ENCODE measurements at places on chromosomes 16 and 17.

DNA sequence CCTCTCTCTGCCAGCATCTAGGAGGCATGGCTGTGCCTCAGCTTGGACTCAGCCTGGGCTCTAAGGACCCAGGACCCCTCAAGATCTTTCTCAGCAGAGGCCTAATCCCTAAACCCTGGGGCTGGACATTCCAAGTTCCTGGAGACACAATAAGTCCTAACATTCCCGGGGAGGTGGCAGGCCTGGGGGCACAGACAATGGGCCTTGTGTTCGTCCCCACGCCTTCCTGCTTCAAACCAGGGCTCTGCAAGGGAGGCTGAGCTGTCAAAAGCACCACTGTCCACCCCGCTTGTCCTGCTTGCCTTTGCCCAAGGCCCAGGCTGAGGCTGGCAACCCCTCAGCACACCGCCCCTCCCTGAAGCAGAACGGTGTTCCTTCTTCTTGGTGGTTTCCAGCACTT is 13.7 kb downstream of the SDK2 start:
- no peak for DNase-seq

DNA sequence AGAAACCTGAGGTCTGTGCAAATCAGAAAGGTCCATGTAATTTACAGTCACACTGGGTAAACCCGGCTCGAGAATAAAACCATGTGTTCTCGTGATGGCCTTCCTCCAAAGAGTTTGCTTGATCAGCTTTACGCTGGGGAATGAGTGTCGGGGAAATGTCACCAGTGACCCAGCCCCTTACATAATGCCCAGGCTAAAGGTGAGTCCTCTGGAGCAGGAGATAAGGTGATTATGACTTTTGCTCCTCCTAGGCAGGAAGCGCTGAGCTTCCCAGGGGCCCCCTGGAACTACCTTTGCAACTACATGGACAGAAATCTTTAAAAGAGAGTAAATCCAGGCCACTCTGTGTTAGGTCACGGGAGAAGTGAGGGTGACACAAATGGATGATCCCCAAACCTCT is 15.7 kb downstream of the SLC6A4 start:
- no peak for DNase-seq

DNA sequence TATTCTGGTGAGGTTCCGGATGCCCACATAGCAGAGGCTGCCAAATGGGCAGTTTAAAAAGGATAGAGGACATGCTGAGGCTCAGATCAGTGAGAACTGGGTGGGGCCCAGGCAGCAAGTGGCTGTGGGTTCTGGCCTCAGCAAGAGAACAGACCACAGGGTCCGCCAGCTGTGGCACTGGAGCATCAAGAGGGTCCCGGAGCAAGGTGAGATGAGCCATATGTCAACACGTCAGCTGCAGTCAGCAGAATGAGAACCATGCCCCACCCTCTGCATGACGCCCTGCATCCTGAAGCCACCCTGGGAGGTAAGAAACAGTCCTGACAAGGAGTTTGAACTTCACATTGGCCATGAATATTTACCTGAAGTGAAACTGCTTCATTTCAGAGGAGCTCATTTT is 20.1 kb upstream of the CCL5 start:
- no peak for DNase-seq

- no peak for DNase-seq
Measured at GRCh38 chr17:15269780-15270089, 4.6 kb upstream of the PMP22 start.

- no peak for DNase-seq
Measured at GRCh38 chr17:18381953-18382245, 4.3 kb downstream of the EVPLL start.

GRCh38 chr17:8488901-8489300 is 53.2 kb downstream of the NDEL1 start:
- peak; percentile 65 for DNase-seq

DNA sequence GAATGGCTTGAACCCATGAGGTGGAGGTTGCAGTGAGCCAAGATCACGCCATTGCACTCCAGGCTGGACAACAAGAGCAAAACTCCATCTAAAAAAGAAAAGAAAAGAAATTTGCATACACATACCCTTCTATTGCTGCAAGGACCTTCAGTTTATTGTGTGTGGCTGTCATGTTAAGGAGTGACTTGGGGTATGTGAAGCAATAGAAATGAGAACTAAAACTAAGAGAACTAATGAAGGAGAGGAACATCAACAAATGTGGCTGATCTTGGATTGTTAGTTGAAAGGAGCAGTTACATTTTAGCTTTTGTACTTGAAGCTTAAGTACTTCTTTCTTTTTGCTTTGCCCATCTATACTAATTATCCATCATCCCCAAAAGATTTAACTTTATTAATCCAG is 12.7 kb upstream of the NSRP1 start:
- peak; percentile 73 for DNase-seq

- DNase-seq: no peak
Measured at GRCh38 chr16:48405907-48406306, 20.7 kb upstream of the SIAH1 start.

DNA sequence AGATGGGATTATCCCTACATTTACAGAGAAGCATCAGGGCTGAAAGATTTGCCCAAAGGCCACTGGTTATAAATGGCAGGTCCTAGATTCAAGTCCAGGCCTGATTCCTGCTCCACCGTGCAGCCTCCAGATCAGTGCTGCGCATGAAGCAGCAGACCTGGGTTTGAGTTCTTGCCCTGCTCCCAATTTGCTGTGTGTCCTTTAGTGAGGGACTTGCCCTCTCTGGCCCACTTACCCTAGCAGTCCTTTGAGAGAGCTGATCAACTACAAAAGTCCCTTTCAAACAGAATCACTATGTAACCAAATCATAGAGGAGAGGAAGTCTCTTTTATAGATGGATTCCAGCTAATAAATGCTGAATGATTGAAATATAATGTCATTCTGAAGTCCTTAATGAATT is 200.4 kb downstream of the RAB11FIP4 start:
- DNase-seq: no peak

- DNase-seq: peak; percentile 86
Measured at GRCh38 chr17:30808785-30809286, 15.7 kb downstream of the CRLF3 start.

GRCh38 chr17:44061446-44061845 is 5.0 kb downstream of the LSM12 start:
- DNase-seq: no peak

DNA sequence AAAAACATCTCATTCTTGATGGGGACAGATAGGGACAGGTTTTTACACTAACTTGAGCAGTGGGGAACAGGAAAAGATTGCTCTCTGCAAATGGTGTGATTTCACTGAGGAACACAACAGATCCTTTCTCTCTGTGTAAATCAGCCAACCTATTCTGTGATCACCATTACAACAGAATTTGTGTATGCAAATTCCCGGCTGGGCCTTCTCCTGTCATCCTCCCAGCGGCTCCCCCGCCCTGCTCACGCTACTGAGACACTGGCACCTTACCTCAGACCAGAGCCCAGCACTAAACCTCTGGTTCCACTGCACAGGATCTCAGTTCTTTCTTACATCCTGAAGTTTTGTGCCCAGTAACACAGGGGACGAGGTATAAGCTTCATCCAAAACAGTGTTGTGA is 97.0 kb upstream of the FA2H start:
- DNase-seq: no peak

GRCh38 chr16:57500578-57501111 is 14.4 kb upstream of the DOK4 start:
- no peak for DNase-seq

- DNase-seq: no peak
Measured at GRCh38 chr17:17096438-17097178, 54.4 kb downstream of the MPRIP start.

GRCh38 chr17:50100921-50101345 is 5.8 kb downstream of the PDK2 start:
- no peak for DNase-seq

GRCh38 chr16:58212824-58213655 is 15.1 kb upstream of the CSNK2A2 start:
- DNase-seq: no peak

- no peak for DNase-seq
Measured at GRCh38 chr17:68821860-68822696, 133.1 kb downstream of the ABCA8 start.

GRCh38 chr16:4378999-4379690 is 7.5 kb downstream of the VASN start:
- no peak for DNase-seq

GRCh38 chr16:69448470-69449193 is 24.2 kb downstream of the CYB5B start:
- DNase-seq: no peak

DNA sequence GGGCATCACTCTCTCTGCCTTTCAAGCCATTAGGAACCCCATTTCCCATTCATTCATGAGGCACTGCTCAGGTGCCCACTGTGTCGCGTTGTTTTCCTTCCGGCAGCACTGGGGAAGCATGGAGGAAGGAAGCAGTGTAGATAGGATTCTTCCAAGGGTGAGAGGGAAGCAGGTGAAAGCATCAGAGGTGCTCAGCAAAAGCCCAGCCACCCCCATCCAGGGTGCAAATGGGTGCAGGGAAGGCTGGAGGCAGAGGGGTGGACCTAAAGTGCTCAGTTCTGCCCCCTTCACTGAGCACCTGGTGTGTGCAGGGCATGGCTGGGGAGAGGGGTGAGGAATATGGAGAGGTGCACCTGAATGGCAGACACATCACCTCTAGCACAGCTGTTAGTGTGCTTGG is 3.4 kb upstream of the NXPH3 start:
- DNase-seq: no peak

- peak; percentile 65 for DNase-seq
Measured at GRCh38 chr17:6473128-6473767, 29.0 kb downstream of the PIMREG start.

DNA sequence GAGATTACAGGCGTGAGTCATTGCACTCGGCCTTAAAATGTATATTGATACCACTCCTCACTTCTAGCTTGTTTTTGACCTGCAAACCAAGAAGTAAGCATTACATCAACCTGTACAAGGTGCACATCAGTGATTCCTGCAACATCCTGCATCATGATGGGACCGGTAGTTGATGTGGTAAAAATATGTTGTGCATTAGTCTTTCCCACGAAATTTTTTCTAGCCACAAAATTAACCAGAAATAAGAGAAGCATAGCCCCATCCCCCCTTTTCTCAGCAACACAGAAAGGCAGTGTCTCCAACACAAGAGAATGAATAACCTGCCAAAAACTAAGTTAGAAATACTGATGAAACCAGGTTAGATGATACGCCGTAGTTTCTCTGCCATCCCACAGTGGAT is 21.1 kb upstream of the NSMCE1 start:
- DNase-seq: no peak

GRCh38 chr16:87570938-87571867 is 31.1 kb upstream of the JPH3 start:
- DNase-seq: peak; percentile 41

- no peak for DNase-seq
Measured at GRCh38 chr17:56451629-56452028, 141.9 kb upstream of the NOG start.

GRCh38 chr16:88783391-88784073 is 1.5 kb downstream of the PIEZO1 start:
- DNase-seq: peak; percentile 60

- no peak for DNase-seq
Measured at GRCh38 chr16:10558746-10559641, 21.4 kb downstream of the EMP2 start.

DNA sequence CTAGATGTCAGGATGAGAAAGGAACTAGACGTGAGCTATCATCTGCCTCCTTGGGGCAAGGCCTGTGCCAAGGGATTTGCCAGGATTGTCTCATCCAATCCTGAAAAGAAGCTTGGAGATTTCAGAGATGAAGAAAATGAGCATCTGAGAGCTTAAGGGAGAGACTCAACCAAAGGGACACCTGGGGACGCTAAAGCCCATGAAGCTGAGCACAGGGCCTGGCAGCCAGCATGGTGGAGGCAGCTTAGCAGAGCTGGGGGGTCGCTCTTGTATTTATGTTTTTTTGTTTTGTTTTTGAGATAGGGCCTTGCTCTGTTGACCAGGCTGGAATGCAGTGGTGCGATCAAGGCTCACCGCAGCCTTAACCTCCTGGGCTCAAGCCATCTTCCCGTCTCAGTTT is 18.4 kb upstream of the GLIS2 start:
- DNase-seq: no peak

DNA sequence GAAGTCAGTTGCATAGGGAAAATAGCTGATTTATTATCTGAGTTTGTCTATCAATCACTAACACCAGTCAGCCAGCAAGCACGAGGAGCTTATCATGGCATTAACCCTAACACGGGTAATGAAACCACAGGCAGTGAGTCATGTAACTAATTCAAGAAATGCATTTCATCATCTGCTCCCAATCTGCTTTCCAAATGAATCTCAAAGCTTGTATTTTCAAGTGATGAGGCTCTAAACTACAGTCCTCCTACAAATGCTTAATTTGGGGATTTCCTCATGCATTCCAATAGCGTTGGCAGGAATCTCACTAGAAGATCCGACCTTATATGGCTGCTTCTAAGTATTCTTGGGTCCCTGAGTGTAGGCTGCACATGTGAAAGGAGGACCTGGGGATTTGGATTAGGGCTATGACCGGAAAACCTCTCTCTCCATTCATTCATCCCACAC is 118.4 kb upstream of the HSBP1 start:
- peak; percentile 81 for DNase-seq

GRCh38 chr17:59607817-59608403 is 11.8 kb upstream of the CLTC start:
- DNase-seq: no peak

GRCh38 chr16:11194913-11195312 is 61.1 kb downstream of the SOCS1 start:
- DNase-seq: peak; percentile 30

- DNase-seq: peak; percentile 22
Measured at GRCh38 chr17:6496640-6497441, 52.6 kb downstream of the PIMREG start.

DNA sequence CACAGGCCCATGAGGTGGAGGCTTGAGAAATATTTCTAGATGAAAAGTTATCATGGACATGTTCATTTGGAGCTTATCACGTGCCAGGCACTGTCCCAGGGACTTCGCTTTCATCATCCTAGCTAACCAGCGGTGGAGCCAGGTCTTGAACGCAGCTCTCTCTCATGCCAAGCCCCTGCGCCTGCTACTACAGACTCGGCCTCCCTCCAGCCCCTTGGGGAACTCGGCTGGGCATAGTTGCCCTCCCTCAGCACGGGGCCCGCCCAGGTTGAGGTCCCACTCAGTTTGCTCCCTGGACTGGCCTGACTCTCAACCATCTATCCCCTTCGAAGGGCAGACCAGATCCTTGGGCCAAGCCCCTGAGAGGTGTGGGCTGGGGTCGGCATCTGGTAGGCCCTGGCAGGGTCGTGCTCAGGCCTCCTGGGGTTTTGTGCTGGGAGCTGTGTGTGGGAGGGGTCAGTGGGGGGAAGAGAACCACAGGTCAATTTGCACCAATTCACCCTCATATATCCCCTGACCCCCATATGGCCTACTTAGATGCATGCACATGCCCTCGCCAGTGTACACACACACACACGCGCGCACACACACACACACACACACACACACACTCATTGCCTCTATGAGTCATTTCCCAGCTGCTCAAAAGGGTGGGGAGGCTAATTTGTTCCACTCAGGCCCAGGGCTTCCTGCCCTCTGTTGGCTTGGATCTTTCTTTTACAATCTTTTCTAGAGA is 12.1 kb upstream of the SCN4A start:
- peak; percentile 76 for DNase-seq
